Activated CD4-positive, alpha-beta T cell treated with anti-CD3 and anti-CD28 coated beads, Interleukin-2, amount 10 ng/mL, durations not matched to agents 7 days and 5 days (primary cell): ENCODE measurements at places on chromosomes 12 and 14.

GRCh38 chr14:56334458-56334857 lies 216.2 kb downstream of the PELI2 start:
- no peak for DNase-seq

GRCh38 chr14:60184905-60185555 lies 19.8 kb upstream of the DHRS7 start:
- no peak for DNase-seq

DNA sequence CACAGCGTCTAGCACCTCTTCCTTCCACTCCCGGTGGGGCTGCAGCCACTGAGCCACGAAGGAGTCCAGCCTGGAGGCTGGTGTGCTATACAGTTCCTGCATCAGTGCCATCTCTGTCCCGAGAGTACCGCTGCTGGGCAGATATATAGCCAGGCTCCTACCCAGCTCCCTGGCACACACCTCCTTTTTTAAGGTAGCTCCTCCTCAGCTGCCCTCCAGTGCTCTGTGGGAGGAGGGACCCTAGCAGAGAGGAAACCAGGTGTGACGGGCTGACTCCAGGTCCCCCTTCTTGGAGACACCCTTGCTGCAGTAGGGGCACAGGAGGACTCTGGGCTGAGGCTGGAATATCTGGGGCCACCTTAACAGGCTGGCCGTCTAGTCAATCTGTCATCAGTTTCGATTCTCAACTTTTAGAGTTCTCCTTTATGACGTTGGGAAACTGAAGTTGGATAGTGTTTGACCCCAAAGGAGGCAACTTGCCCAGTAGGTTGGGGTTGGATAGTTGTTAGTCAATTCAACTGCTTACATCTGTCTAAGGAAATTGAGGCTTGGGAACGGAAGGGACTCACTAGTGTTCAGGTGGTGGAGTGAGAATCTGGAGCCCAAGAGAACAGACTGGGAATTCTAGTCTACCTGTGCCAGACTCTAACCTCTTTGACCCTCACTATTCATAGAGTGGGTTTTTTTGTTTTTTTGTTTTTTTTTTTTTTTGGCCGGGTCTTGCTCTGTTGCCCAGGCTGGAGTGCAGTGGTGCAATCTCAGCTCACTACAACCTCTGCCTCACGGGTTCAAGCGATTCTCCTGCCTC lies at the start of gene OASL:
Gene OASL (minus strand): TSS at position 386 of the 808 bp plus-strand sequence. CDS start 275 bp downstream, at position 111.
- peak; percentile 75 for DNase-seq

GRCh38 chr12:2456813-2457186 lies 338.0 kb upstream of the FKBP4 start:
- DNase-seq: no peak

DNA sequence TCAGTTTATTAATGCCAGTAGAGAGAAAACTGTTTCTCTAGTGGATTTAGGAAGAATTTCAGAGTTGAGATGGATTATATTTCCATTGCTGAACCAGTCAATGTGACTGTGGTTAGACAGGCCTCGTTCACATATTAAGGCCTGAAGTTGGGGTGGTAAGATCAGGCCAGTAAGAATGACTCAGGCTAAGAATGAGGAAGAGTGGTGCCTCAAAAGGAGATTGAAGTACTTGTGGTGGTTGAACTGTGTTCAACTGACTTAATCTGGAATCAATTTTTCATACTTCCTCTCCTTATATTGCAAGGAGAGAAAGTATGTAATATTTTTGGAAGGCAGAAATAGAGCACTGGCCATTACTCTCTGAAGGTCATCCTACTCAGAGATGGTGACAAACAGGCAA lies 37.8 kb upstream of the ATF7IP start:
- no peak for DNase-seq

DNA sequence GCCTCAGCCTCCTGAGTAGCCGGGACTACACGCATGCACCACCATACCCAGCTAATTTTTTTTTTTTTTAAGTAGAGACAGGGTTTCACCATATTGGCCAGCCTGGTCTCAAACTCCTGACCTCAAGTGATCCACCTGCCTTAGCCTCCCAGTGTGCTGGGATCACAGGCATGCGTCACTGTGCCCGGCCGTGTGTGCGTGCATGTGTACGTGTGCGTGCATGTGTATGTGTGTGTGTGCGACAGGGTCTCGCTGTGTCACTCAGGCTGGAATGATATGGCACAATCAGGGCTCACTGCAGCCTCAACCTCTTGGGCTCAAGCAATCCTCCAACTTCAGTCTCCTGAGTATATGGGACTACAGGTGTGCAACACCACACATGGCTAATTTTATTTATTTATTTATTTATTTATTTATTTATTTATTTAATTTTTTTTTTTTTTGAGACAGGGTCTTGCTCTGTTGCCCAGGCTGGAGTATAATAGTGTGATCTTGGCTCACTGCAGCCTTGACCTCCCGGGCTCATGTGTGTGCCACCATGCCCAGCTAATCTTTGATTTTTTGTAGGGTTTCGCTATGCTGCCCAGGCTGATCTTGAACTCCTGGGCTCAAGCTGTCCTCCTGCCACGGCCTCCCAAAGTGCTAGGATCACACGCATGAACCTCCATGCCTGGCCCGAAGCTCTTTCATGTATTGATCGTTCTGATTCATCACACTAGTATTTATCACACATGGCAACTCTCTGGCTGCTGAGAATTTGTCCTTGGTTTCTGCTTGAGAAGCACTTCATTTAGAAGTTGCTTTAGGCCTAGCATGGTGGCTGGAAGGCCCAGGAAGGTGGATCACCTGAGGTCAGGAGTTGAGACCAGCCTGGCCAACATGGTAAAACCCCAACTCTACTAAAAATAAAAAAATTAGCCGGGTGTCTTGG lies 35.9 kb upstream of the CLIP1 start:
- no peak for DNase-seq

GRCh38 chr12:131583090-131583712 lies 127.7 kb upstream of the SFSWAP start:
- DNase-seq: no peak

GRCh38 chr12:53218551-53219291 lies 11.7 kb upstream of the ITGB7 start:
- DNase-seq: no peak

GRCh38 chr14:69291891-69292561 lies 32.1 kb downstream of the GALNT16 start:
- DNase-seq: no peak

- DNase-seq: no peak
Measured at GRCh38 chr14:75361751-75362433, 65.9 kb upstream of the JDP2 start.

- DNase-seq: no peak
Measured at GRCh38 chr14:30883508-30884294, 9.3 kb downstream of the COCH start.

- DNase-seq: no peak
Measured at GRCh38 chr14:30443368-30444007, 115.5 kb upstream of the G2E3 start.

- DNase-seq: no peak
Measured at GRCh38 chr12:78143717-78144116, 313.0 kb downstream of the NAV3 start.

DNA sequence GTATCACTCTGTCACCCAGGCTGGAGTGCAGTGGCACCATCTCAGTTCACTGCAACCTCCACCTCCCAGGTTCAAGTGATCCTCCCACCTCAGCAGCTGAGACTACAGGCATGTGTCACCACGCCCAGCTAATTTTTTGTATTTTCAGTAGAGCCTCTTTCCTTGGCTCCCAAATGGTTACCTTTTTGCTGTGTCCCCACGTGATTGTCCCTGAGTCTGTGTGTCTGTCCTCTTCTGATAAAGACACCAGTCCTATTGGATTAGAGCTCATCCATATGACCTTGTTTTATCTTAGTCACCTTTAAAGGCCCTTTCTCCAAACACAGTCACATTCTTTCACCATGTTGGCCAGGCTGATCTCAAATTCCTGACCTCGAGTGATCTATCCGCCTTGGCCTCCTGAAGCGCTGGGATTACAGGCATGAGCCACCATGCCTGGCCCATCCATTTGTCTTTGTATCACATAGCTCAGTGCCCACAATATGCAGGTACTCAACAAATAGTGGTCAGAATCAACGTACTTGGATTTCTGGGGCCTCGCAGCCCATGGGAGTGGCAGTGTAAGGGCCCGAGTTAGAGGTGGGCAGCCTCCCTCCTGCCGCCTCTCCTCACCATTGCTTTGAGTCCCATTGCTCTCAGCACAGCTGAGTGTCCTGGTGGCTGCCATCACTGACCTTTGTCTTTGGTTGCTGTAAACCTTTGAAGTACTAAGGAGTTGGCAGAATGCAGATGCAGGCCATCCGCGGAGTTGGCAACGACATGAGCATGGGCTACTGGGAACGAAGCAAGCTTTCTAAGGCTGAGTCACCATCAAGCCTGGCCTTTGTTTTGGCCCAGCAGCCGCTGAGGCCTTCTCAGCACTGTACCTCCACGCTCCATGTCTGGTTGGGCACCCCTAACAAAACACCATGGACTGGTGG lies 9.3 kb downstream of the TPCN1 start:
- no peak for DNase-seq

- no peak for DNase-seq
Measured at GRCh38 chr12:89636052-89636775, 72.4 kb downstream of the ATP2B1 start.

DNA sequence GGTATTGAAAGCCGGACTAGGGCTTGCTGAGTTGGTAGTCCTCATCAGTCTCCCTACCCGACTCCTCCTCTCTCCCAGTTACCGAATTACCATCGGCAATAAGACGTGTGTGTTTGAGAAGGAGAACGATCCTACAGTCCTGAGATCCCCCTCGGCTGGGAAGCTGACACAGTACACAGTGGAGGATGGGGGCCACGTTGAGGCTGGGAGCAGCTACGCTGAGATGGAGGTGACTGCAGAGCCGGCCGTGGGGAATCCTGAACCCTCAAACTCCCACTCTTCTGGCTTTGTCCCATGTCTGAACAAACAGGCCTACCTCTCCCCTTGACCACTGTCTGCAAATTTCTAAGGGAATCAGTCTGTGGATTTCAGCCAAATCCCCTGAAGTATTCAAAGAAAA lies 82.9 kb downstream of the ACACB start:
- DNase-seq: no peak

- DNase-seq: no peak
Measured at GRCh38 chr14:100178691-100179090, 19.2 kb upstream of the DEGS2 start.

- no peak for DNase-seq
Measured at GRCh38 chr14:102952276-102952675, 29.8 kb downstream of the AMN start.

- DNase-seq: no peak
Measured at GRCh38 chr12:70543444-70543843, 93.8 kb downstream of the PTPRB start.

DNA sequence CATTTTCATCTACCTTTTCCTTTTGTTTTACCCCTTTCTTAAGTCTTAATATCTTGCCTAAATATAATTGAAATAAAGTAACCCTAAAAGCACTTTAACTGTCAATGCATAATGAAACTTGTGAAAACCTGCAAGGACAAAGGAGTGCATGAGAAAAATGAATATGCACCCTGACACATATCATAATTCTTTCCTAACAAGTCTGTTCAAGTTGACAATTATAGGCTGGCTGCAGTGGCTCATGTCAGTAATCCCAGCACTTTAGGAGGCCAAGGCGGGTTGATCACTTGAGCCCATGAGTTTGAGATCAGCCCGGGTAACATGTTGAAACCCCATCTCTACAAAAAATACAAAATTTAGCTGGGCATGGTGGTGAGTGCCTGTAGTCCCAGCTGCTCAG lies 65.4 kb downstream of the FGD6 start:
- no peak for DNase-seq

GRCh38 chr14:65658202-65658601 lies 245.7 kb downstream of the FUT8 start:
- no peak for DNase-seq

GRCh38 chr14:93903342-93904184 lies 23.6 kb upstream of the FAM181A start:
- DNase-seq: no peak

- no peak for DNase-seq
Measured at GRCh38 chr14:47509957-47510356, 165.4 kb downstream of the MDGA2 start.

DNA sequence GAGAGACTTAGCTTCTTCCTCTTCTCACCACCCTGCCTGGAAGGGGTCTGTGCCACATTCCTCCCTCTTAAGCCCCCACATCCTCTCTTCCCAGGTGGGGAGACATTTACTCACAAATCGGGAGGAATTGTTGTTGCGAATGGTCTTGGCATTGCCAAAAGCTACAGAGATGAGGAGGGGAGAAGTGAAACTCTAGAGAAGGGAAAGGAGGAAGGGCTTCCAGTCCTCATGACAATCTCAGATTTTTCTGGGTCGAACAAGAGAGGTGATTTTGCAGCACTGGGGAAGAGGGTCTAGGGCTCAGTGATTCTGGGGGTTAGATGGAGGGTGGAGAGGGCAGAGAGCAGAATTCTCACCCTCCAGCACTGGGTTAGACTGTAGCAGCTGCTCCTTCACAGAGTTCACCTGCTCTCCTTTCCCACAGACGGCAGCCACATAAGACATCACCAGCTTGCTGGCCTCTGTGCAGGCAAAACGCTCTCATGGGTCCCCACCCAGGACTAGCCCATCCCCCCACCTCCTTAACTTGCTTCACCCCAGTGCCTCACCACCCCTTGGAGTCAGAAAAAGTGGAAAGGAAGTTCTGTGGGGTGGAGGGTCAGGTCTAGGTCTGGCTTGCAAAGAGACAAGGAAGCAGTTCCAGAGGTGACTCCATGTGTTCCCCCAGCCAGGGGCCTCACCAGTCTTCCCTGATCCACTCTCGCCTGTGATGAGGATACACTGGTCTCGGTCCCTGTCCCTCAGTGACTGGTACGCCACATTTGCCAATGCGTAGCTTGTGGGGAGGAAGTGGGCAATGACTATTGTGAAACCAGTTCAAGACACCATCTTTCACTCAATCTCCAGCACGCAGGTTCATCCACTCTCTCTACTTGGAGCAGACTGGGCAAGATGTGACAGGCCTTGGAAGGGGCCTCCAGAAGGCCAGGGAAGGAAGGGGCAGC lies 2.7 kb downstream of the MYO1A start:
- DNase-seq: peak; percentile 71

DNA sequence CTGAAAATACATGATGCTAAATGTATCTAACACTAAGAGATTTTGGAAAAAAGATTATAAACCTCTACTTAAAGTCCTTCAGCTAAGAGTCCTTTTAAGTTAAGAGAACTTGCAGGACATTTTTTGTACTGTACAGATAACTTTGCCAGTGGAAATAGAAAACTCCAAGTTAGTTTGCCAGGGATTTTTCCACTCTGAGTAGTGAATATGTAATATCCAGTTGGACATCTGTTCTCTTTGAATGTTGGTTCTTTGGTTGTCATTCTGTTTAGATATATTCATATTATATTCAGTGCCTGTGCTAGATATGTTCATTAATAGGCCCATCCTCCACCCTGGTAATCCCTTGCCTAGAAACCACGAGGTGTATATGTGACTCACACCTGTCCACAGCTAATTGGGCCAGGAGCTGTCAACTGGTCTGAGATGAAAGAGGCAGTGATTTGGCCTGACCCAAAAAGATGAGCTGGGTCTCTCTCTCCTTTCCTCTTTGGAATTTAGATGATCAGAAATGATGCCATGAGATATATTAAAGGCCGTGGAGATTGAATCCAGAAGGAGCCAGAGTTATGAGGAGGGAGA lies 261.0 kb upstream of the LRIG3 start:
- no peak for DNase-seq

- no peak for DNase-seq
Measured at GRCh38 chr14:104602315-104602932, 2.1 kb downstream of the TMEM179 start.

GRCh38 chr14:85508863-85509262 lies 21.1 kb upstream of the FLRT2 start:
- DNase-seq: no peak

- DNase-seq: no peak
Measured at GRCh38 chr14:24417832-24418491, 11.5 kb downstream of the CBLN3 start.
